ENCODE measurements at places on chromosomes 3 and 15.

GRCh38 chr3:72258361-72259141 lies 473.6 kb upstream of the PROK2 start:
- DNase-seq, result peak; percentile 11

DNA sequence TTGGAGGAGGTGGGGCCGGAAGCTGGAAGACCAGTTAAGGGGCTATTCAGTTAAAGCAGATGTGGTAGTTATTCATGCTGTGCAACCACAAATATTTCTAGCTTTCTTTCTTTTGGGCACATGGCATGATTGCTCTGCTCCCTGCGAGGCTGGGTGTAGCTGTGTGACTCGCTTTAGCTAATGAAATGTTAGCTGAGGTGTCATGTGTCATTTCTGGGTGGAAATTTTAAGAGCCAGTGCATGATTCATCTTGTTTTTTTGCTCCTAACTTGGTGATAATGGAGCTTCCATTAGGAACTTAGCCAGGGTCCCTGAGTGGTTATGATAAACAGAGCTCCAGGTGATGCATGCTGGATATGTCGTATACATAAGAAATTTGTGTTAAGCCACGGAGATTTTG lies 300.6 kb downstream of the SATB1 start:
- DNase-seq, result no peak

DNA sequence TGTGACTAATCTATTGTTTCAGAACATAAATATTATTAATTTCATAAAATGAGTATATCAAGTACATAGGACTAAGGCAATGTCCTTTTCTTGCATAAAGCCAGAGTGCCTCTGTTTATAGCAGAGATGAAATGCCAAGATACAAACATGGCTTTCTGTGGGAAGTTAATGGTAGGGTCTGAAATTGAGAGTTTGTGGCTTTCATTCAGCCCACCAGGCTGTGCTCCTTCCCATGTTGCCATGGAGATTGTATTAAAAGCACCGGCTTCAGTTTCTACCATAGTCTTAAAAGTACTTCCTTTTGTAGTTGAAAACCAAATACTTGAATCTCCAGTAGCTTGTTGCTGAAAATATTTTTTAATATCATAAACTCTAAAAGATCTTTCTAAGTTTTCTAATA lies 114.0 kb downstream of the LRRC28 start:
- DNase-seq, result no peak

DNA sequence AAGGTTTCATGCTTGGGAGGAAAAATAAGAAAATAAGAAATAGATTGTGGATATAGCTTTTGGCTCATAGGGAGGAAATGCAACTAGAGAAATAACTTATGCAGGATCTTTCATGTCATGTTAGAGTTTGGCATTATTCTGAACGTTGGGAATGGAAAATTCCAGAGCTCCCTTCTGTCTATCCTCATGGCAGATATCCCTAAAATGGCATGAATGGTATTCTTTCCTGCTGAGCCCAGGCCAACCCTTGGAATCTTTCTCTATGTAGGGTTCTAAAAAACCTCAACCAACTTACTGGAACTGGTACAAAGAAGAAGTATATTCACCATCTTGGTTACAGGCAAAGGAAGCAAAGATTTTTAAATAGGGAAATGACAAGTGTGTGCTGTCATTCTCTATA lies 212.5 kb downstream of the CHST2 start:
- DNase-seq, result no peak

GRCh38 chr15:42903388-42904324 lies 16.9 kb downstream of the TTBK2 start:
- no peak for DNase-seq

- DNase-seq, result no peak
Observed at GRCh38 chr15:91564631-91565030, 288.9 kb upstream of the SLCO3A1 start.

DNA sequence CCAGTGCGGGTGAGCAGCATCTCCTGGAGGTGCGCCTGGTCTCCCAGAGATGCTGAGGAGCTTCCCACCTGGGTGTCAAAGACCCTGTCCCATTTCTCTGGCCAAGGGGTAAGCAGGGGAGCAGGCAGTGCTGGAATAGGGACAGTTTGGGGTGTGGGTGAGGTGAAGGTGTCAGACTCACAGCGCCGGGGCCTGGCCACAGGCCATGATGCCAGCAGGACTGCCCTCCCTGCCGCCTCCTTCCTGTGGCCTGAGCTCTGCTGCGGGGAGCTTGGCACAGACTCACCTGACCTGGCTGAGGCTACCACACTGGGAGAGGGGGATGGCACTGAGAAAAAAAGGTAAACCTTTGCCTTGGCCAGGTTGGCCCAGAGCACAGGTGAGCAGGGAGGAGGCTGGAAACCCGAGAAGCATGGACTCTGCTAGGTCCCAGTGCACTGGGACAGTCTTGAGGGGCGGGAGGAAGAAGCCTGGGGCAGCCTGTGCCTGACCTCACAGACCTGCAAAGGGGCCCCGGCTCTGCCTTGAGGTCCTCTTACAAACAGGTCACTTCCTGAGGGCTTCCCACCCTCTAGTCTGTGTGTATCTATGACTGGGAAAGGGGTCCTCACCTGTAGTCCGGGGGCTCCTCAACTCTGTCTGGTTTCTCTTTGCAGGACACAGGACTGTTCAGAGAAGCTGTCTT lies 28.2 kb downstream of the GRAMD2A start:
- DNase-seq, result no peak

DNA sequence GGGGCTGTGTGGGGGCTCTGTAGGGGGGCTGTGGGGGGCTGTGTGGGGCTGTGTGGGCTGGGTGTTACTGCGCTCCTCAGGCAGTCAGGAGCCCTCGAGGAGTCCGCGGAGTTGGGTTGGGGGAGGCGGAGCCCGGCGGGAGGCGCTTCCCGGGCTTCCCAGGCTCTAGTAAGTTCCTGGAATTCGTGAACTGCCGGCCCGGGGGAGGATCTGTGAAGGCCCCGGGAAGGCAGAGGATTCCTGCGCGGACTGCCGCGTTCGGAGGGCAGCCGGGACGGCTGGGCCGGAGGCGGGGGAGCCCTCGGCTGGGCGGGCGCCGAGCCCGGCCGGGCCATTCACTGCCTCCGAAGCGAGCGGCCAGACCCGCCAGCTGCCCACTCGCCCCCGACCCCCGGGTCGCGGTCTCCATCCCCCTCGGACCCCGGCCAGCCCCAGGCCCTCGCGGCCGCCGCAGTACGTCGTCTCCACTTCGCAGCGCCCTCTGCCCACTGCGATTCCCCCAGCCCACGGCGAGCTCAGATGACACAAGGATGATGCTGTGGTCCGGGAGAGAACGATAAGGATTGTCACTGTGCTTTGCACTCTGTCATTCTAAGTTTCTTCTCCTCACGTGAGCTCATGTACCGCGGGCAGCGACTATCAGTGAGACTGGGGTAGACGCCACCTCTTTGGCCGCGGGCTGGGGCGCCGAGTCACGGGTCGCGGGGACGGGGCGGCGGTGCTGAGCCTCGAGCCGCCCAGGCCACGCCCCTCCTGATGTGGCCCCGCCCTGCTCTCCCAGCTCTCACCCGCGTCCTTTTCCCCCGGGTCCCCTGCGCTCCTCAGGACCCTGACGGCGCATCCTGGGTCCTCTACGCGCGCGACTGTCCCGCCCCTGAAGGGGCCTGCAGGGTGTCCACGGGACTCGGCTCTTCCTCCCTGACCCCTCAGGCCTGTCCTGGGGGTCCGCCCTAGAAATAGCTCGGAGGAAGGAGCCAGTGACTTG lies 65.3 kb downstream of the KLF13 start:
- DNase-seq, result peak; percentile 82

GRCh38 chr3:20747741-20748140 lies 561.7 kb upstream of the SGO1 start:
- DNase-seq, result no peak
